Activated naive CD4-positive, alpha-beta T cell treated with anti-CD3 and anti-CD28 coated beads, Interleukin-2, amount 50 U/mL, for 16 hours (primary cell): ENCODE measurements at places on chromosomes 12 and 14.

DNA sequence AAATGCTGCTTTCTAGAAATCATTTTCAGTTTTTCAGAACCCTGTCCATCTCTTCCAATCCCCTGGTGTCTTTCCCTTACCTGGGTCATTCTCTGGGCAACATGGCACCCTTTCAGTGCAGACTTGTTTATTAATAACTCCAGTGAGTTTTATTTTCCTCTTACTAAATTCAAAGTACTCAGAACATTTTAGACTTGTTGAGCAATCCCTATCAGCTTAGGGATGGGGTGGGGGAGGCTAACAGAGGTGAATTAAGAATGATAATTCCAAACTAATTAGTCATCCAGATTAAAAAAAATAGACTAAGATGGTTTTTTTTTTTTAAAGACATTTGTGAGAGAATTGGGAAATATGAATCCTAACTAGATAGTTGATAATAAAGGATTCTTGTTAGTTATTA lies 10.7 kb downstream of the GPRC5A start:
- no peak for DNase-seq

- DNase-seq, result no peak
Observed at GRCh38 chr14:73788701-73789551, 62.7 kb upstream of the PTGR2 start.

GRCh38 chr14:75832621-75833297 lies 149.0 kb downstream of the TGFB3 start:
- DNase-seq, result no peak

DNA sequence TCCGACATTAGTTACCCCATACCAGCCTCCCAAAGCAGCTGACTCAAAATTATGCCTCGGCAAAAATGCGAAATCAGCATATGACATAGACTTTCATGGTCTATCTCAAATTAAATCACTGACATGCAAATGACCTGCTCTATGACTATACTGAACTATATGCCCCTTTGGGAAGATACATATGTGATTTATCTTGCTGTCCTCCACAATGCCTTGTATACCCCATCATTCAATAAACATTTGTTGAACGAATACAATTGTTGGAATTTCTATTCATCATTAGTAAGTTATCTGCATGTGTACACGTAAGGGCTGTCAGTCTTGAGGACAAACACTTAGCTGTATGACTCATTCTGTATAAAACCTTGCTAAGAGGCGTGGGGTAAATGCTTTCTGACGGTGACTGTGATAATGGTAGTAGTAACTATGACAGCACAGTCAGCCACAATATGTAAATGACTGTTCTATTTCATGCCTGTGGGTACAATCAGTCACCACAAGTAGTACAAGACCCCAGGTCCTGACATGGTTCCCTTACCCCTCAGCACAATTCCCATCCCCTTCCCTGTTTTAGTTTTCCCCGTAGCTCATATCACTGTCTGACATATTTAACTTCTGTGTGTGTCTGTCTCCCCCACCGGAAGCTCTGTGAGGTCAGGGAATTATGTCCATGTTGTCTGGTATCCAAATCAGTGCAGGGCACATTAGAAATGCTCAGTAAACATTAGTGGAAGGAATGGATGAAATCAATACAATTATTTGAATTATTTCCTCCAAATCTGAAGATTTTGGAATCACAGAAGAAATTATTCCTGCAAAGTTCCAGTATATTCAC lies 42.8 kb downstream of the STXBP6 start:
- DNase-seq, result no peak

DNA sequence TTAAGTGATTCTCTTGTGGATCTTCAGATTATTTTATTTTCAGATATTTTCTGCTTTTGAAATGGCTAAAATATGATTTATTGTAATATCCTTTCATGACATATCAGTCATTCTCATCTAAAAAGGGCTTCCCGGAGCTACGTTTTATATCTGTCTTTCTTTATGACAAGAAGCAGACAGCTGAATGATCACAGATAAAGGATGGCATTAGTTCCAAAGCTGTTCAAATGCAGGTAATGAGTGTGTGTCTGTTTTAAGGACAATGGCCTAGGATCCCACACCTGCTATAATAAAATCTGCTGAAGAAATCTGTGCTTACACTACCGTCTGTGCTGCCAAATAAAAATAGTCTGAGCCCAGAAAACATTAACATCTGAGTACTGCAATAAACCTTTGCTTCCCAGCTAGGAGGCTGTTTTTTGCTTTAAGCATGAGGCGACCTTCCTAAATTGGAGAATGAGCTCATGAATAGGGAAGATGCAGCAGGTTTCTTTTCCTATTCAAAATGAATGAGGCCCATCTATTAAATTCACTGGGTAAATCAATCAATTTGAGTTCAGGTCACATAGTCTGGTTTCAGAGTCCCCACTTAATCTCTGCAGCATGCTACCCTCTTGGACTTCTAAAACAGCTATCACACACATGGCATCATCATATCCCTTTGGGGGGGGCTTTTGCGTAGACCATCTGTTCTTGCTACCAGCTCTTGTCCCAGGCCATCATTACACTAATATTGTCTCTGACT lies 498.5 kb downstream of the NELL2 start:
- DNase-seq, result no peak
